ENCODE measurements at places on chromosomes 2 and 18.

- DNase-seq = peak; percentile 61
Observed at GRCh38 chr2:137947728-137948336, 16.4 kb upstream of the HNMT start.

DNA sequence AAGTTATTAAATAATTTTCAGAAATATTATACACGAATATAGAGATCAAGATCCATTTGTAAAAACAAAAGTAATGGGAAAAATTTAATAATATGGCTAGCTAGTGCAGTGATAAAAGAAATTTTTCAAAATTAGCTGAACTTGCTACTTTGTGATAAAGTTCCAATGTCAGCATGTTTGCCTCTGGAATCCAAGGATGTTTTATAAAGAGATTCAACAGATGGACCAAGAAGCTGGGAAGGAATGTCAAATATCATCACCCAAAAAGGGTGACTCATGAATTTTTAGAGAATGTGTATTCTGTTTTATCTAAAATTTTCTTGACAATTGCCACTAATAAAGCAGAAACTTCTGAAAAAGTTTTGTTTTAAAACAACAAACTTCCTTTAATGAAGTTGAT, 95.3 kb downstream of the FSIP2 start:
- DNase-seq = no peak

- peak; percentile 67 for DNase-seq
Observed at GRCh38 chr2:31523871-31524492, 56.8 kb downstream of the SRD5A2 start.

DNA sequence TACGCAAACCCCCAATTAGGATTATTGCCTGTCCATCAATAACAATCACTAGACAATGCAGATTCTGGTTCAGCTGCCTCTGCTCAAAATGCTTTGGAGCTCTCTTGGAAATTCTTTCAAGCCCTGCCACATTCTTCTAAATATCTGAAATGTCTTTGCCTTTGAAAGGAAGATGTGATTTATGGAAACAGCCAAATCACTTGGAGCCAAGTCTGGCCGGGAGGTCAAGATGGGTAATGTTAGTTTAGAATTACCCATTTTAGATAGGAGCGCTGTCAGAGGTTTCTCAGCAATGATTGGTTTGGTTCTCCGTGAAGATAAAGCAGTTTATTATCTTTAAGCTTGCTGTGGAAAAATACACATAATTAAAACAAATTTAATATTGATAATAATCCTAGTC, 306.7 kb downstream of the SETBP1 start:
- DNase-seq = no peak

GRCh38 chr2:84016183-84016582, 442.9 kb downstream of the SUCLG1 start:
- no peak for DNase-seq

- DNase-seq = no peak
Observed at GRCh38 chr2:96950381-96951124, 35.8 kb downstream of the FAM178B start.

DNA sequence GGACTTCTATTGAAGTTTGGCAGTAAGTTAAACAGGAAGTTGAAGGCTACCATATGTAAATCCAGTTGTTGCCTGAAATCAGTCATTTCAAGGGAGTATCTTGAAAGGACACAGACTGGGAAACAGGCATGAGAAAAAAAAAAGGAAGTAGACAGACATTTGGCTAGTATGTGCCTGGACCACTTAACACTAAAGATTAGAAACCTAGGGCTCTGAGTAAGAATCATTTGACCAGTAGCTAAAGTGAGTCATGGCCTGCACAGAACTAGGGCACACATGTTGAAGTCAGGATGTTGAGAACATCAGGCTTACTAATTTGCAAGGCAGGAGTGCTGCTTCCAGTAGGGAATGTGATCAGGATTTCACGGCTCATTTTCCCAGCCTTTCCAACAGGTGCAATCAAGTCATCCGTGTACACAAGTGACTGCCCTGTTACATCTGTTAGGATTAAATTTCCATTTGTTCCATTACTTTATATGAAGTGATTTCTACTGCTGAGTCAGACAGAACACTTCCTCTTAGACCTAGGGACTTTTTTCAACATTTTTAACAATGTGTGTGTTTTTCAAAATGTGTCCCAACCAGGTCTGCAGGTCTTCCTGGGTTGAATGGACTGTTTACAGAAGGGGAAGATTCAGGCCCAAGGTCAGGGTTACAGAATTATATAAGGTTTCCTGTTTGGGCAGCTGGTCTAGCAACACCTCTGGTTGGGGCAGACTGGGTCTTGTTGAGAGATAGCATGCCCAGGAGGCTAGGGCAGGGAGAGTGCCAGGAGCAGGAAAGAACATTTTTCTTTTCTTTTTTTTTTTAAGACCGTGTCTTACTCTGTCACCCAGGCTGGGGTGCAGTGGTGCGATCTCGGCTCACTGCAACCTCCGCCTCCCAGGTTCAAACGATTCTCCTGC, 145.6 kb downstream of the TGIF1 start:
- DNase-seq = no peak

GRCh38 chr2:140861666-140862065, 1269.2 kb downstream of the LRP1B start:
- DNase-seq = no peak

DNA sequence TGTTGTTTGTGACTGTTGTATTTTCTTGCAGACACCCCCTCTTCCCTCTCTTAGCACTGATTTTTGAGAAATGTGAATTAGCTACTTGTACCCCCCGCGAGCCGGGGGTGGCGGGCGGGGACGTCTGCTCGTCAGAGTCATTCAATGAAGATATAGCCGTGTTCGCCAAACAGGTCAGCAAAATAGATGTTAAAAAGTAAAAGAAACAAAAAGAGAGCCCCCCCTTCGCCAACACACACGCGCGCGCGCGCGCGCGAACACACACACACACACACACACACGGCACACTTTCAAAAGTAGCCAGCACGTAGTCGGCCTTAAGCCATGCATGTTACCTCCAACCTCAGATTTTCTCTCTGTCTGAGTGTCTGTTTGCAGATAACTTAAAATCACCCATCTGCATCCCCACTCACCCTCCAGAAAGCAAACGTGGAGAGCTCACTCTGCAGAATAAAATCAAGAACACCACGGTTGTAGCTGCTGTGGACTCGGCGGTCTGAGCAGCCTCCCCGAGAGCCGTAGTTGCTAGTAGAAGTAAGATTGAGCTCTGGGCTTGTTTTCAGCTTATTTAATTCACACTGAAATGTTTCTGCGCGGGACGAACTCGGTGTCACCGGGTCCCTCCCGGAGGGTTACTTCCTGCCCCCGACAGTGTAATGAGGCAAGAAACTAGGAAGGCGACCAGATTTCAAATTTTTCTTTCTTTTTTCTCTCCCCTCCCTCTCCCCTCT, 5.1 kb downstream of the MEIS1 start:
- peak; percentile 24 for DNase-seq

GRCh38 chr2:54599914-54600313, 123.5 kb upstream of the EML6 start:
- no peak for DNase-seq

- DNase-seq = no peak
Observed at GRCh38 chr2:75719616-75720015, 8.9 kb upstream of the GCFC2 start.

DNA sequence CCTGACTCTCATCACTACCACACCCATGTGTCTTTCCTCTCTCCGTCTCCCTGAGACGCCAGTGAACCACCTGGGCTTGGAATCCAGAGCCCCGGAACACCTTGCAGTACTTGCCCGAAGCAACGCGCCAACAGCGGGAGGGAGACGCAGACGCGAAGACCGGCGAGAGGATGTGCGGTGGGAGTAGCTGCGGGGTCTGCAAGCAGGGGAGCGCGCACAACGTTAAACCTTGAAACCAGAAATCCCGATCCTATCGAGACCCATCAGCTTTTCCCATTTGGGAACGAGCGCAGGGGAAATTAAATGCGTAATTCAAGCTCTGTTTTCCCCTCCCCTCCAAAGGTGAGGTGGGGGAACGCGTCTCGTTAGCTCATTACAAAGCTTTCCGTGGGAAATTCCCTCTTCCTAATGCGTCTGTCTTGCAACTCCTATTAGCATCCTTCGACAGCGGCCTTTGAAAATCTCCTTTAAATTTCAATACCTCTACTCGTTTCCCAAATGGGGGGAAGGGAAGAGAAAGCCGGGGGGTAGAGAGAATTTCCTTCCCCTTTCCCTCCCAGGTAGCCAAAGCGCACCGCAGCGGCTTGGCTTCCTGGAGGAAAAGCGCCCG, 421 bp upstream of the CNTNAP5 start:
- no peak for DNase-seq

DNA sequence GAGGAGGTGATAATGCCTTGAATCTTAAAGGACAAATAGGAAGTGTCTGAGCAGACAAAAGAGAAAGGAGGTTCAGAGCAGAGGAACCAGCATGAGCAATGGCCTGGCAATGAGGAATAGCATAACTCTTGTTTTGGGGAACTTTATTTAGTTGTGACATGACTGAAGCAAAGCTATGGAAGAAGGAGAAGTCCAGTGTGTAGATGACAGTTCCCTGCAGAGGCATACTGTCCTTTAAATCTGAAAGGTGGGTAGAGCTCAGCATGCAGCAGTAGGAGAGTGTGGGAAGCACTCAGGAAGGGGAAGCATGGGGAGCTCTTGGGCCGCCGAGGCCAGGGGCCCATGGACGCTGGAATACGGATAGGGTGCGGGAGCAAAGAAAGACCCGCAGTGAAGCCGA, 173.8 kb downstream of the SEPTIN10 start:
- DNase-seq = no peak

- peak; percentile 37 for DNase-seq
Observed at GRCh38 chr2:200305797-200306195, 697 bp upstream of the SPATS2L start.

DNA sequence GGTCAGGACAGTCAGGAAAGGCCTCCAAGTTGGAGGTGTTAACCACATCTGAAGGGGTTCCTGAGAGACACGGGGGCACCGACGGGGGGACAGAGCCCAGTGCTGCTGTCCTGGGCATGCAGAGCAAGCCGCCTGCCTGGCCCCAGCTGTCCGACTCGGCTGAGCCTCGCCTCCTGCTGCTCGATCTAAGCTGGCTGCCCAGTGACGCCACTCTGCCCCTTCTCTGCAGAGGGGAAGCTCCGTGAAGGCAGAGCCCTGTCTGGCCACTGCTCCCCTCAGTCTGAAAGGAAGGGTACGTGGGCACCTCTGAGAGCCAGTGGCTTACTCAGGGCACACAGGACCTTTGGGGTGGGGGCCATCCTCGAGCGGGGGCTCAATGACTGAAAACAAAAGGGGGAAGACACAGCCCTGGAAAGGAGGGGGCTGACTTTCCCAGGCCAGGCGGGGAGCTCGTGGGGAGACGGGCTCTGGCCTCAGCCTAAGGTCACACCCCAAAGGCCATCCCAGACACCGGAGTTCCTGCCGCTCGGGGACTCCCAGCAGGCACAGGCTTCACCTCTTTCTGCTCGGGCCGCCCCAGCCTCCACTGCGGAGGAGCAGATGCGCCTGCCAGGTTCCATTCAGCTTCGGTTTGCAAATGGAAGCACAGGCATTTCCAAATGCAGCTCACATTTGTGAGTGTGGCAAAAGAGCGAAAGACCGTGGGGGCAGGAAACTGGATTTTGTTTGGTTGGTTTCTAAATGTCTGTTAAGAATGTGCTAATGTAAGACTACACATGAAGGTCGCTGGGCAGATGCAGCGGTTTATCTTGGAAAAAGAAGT, 136.9 kb downstream of the HDAC4 start:
- DNase-seq = no peak

GRCh38 chr18:35778850-35779627, 193.4 kb upstream of the RMP24 start:
- DNase-seq = no peak

- no peak for DNase-seq
Observed at GRCh38 chr2:79670198-79670597, 157.3 kb downstream of the CTNNA2 start.

- no peak for DNase-seq
Observed at GRCh38 chr18:58128381-58129374, 84.7 kb downstream of the NEDD4L start.

GRCh38 chr2:45786836-45787357, 135.4 kb downstream of the PRKCE start:
- no peak for DNase-seq

DNA sequence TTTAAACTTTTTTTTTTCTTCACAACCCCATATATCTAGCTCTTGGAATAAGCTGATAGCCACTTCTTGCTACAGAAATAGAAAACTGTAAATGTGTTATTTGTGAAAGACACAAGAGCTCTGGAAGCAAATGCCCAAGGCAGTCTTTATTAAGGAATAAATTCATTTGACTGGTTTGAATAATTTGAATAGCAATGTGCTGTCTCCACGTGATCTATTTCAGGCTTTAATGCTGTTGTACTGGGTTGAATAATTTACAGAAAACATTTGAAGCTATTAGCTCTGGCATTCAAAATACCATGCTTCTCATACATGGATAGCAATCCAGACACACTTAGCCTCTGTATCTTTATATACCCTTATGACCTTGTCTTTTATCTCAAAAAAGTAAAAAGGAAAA, 366.7 kb upstream of the KCNJ3 start:
- no peak for DNase-seq

- DNase-seq = no peak
Observed at GRCh38 chr2:218806346-218806978, 24.5 kb downstream of the CYP27A1 start.

- DNase-seq = peak; percentile 75
Observed at GRCh38 chr2:198127627-198128026, 323.2 kb downstream of the PLCL1 start.
